Activated T-cell treated with anti-CD3 and anti-CD28 coated beads for 4 hours (primary cell): ENCODE measurements at places on chromosomes 1 and 21.

DNA sequence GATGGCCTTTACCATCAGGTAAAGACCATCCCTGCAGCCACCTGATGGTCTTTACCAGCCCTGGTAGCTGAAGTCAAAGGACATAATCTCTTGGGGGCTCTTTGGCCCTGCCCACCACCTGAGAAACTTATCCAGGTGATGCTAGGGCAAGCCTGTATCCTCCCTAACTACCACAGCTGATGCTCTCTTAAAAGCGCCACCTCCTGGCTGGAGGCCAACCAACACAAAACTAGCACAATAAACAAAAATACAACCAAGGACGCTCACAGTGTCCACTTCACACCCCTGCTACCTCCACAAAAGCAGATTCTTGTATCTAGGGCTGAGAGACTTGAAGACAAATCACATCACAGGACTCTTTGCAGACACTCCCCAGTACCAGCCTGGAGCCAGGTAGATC is 357.1 kb upstream of the POU3F1 start:
- DNase-seq, result no peak

DNA sequence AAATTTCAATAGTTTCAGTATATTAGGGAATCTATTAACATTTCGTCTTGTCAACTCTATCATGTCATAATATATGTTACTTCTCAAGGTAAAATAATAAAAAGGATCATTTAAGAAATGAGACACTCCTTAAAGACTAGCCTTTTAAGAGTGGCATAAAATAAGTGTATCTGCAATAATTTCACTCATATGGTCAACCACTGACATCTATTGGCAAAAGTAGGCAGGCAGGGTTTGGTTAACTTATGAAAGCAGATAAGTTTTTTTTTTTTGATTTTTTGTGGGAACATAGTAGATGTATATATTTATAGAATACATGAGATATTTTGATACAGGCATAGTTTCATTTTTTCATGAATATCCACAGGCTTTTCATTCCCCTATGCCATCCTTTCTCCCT is 5.5 kb upstream of the RGS21 start:
- DNase-seq, result no peak

- DNase-seq, result no peak
These were observed 9.9 kb upstream of the LDLRAD1 start for GRCh38 chr1:54027848-54028247.

GRCh38 chr1:208965351-208965750 is 618.2 kb upstream of the CAMK1G start:
- DNase-seq, result no peak

GRCh38 chr1:40648928-40649591 is 16.4 kb downstream of the RIMS3 start:
- no peak for DNase-seq

DNA sequence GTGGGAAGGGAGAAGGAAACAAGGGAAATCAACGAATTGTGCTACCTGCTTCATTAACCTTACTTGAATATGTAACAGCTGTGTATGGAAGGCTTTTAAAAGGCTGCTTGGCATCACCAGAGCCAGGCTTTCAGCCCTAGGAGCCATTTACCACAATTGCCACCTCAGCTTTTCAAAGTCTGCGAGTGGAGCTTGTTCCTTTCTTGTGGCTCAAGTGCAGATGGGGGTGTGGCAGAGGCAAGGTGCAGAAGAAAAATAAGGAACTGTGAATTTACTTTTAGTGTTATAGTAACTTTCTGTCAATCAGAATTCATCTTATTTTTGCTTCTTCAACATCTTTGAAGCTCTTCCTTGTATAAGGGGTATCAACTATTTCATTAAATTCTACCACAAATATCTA is 17.6 kb downstream of the CLCA2 start:
- DNase-seq, result no peak

GRCh38 chr1:49226758-49227157 is 450.1 kb upstream of the BEND5 start:
- DNase-seq, result no peak

- DNase-seq, result no peak
These were observed 28.7 kb downstream of the NPHS2 start for GRCh38 chr1:179547021-179547535.

- no peak for DNase-seq
These were observed 26.0 kb downstream of the TRAPPC10 start for GRCh38 chr21:44038063-44038462.

DNA sequence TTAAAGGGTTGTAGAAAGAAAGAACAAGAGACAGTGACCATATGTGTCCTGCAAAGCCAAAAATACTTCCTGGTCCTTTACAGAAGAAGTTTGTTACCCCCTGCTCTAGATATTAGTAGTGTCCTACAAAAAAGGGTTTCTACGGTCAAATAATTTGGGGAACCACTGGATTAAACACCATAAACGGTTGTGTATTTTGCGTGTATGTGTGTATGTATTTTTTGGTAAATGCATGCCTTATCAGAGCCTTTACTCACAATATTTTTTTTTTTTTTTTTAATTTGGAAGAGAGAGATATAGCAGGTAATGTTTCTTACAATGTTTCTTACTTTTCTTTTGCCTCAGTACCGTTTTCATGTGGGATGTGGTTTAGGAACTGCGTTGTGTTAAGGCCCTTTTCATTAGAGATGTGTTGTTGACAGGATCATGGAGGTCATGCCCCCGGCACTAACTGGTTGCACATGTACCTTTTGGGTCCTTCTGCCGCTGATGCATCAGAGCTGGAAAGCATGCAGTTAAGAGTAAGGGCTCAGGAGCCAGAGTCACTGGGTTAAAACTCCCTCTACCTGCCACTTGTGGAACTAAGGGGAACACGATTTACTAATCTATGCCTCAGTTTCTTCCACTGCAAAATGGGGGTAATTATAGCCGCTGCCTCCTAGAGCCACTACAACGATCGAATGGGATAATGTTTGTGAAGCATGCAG is 234.6 kb upstream of the KAZN start:
- DNase-seq, result no peak

- no peak for DNase-seq
These were observed 64.6 kb upstream of the RALGPS2 start for GRCh38 chr1:178660461-178660860.

DNA sequence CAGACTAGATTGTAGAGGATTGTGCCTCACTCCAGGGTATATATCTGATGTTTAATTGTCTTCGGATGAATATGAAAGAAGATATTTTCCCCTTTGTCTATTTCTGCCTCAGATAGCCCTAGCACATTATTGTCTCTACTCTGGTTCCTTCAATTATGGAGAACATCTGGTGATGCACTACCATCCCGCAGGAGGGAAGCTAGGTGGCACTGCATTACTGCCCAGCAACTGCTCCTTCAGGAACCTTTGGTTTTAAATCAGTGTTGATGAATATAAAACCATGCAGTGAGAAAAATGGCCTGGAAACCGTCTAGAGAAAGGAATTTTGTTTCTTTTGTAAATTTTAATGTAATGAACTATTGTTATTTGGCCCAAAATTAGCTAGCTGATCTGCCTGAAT is 68.5 kb downstream of the GPR88 start:
- DNase-seq, result no peak

DNA sequence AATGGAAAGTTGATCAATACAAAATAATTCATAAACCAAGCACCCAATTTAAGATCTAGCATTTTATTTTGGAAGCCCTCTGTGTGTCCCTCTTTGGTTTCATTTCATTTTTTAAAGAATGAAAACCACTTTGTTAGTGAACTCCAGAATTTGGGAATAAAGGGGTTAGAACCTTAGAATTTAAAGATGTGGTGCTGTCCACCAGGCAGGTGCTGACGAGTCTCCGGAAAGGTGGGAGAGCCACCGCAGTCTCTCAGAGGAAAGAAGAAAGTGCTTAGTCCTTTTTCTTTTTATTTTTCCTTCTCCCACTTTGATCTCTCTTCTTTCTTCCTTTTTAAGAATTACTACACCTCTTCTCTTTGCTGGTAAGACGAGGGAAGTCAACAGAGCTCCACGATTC is 20.5 kb upstream of the HIVEP3 start:
- no peak for DNase-seq

GRCh38 chr1:58735586-58735985 is 35.7 kb upstream of the MYSM1 start:
- no peak for DNase-seq

GRCh38 chr1:32028746-32029145 is 15.1 kb downstream of the KHDRBS1 start:
- no peak for DNase-seq

DNA sequence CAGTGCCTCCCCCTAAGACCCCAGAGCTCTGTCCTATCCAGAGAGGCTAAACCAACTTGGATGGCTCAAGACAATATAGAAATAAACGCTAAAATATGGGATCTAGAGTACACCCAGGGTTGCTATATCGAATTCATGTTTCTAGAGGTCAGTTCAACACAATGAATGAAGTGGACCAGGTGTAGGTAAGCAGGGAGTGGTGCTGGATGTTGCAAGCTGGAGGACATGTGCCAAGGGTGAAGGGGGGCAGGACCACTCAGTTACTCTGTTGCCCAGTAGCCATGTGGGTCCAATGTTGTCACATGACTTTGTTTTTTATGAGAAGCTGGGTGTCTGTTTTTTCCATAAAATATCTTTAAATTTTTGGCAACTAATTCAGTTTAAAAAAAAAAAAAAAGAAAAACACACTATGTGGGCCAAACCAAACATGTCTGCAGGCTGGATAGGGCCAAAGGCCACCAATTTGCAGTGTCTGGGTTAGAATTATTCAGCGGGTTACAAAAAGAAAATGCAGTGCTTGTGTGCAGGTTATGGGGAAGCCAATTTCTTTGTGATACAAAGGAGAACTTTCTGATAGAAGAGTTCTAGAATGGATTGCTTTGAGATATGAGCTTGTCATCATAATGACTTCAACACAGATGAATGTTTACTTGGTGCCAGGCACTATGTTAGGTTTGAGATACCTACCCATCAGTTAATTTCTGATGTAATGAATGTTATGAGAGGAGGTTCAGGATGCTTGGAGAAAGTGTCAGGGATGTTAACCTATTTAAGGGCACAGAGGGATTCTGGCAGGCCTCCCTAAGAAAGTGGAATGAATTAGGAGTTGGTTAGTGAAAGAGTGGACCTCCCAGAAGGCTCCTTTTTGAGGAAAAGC is 8.9 kb downstream of the CACHD1 start:
- DNase-seq, result no peak

GRCh38 chr21:42486531-42486930 is 9.5 kb downstream of the RSPH1 start:
- DNase-seq, result no peak

DNA sequence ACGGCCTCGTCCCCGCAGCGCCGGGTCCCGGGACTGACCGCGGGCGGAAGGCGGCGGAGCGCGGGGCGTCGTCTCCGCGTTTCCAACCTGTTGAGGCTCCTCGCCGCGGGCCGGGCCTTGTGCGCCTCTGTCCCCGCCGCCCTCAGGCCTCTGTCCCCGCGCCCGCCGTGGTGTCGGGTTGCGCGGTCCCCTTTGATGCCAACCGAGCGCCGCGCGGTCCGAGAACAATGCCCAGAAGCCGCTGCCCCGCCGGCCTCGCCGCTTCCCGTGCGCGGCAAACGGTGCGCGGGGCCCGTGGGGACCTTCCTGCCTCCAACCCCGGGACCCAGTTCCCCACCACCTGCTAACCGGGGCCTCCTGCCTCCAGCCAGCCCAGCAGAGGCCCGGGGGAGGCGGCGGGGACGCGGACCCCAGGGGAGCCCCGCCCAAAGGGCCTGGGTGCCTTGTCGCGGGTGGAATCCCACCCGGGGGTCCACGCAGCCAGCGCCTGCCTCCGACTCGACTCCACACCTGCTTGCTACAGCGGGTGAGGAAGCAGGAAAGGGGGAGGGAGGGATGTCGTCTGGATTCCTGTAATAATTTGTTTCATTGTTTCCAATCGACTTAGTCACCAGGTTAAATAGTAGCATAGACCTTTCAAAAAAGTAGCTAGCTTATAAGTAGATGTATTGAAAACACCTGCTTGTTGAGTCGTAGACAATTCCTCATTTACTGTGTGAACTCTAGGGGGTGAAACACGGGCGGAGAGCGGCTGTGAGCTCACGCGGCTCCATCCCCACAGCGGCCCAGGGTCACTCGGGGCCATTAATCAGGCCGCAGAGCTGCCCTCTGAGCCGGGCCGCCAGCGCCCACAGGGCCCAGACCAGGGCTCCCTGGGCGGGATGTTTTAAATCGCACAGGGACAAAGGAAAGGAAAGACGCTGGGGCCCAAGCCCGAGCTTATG is 1.1 kb downstream of the COL18A1 start:
- DNase-seq, result no peak

GRCh38 chr1:227567256-227567655 is 3.9 kb downstream of the ZNF678 start:
- no peak for DNase-seq

DNA sequence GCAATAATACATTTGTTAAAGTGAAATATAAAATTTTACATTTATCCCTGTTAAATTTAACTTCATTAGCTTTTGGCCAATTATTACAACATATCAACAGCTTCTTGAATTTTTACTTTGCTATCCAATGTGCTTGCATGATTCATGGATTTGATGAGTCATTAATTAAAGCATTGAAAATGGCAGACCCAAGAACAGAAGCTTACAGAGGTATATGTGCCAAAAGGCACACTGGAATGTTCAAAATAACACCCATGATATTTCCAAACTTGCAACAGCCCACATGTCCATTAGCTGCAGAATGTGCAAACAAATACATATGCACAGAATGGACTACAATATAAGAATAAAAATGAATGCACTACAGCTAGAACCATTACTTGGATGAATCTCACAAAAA is 76.4 kb upstream of the MAN1A2 start:
- no peak for DNase-seq

GRCh38 chr1:201560328-201561194 is 21.6 kb downstream of the NAV1 start:
- no peak for DNase-seq

GRCh38 chr1:185533596-185533995 is 200.6 kb upstream of the HMCN1 start:
- DNase-seq, result no peak

GRCh38 chr1:241813768-241814320 is 34.2 kb upstream of the EXO1 start:
- no peak for DNase-seq

GRCh38 chr1:149883598-149884247 is 15.6 kb upstream of the BOLA1 start:
- DNase-seq, result no peak

- DNase-seq, result no peak
These were observed 930 bp downstream of the ARHGEF10L start for GRCh38 chr1:17540255-17541001.

GRCh38 chr21:41435706-41436105 is 9.7 kb downstream of the MX1 start:
- DNase-seq, result no peak

GRCh38 chr1:205284420-205285144 is 37.0 kb downstream of the NUAK2 start:
- peak; percentile 72 for DNase-seq

GRCh38 chr1:66757722-66758240 is 5.5 kb downstream of the DYNLT5 start:
- DNase-seq, result no peak

- no peak for DNase-seq
These were observed 54.6 kb downstream of the TGFBR3 start for GRCh38 chr1:91831132-91831930.
